ENCODE measurements at places on chromosomes 5 and 9.
A peak's percentile ranks its signal among the peaks of the same experiment; 100 is the strongest.

- DNase-seq, result no peak
Observed at GRCh38 chr5:37685816-37686215, 154.0 kb downstream of the GDNF start.

DNA sequence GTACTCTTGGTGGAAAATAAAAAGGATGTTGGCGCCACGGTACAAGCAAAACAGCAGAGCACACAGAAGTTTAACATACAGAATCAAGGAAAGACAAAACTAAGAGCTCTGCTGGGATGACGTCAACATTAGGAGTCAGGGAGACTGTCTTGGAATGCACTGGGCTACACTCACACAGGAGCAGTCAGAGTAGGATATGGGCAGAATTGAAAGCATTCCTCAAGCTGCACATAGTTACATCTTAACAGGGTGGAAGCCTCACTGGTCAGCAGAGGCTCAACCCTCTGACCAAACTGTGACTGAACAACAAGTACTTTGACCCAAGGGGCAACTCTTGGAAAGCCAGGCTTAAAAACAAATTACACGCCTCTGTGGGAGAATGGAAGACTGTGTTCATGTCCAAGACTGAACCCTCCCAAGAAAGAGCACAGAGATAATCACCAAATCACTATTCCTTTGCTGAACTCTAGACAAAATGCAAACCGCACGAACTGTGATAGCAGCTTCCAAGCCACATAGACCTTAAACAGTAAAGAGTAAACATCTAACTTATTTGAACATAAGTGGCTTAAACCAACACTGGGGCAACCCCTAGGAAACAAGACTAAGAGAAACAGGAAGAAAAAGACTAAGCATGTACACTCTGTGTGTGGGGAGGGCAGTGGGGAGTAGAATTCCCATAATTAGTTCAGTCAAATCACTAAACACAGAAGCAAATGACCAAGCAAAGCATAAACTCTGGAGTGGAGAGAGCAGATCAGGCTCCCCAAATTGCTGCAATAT is 772.7 kb downstream of the PRELID2 start:
- DNase-seq, result peak; percentile 4

GRCh38 chr9:78893774-78894401 is 597.0 kb downstream of the PSAT1 start:
- DNase-seq, result no peak

GRCh38 chr5:41410307-41410706 is 100.1 kb downstream of the PLCXD3 start:
- no peak for DNase-seq

DNA sequence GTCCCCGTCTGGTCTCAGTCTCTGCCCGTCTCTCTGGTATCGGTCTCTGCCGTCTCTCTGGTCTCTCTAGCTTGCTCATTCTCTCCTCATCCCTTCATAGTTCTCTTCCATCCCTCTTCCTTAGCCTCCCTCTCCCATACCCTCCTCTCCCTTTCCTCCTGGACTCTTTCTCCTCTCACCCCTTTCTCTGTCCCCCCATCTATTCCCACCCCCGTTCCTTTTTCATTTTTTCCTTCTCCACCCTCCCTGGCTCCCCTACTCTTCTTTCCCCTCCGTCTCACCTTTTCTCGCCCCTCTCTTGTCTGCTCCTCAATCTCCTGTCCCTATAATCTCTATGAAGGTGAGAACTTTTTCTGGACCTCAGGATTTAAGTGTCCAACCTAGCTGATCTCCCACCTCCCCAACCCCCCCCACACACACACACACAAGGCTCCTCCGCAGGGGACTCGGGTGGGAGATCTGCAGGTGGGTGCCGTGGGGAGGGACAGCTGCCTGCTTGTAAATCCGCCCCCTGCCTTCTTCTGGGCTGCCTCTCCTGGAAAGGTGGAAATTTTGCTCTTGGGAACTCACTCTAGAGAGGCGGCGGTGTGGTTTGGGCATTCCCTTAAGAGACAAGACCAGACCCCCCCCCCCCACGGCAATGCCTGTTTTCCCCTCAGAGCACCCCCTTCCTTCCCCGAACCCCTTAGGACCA is 953 bp downstream of the UBE2QL1 start:
- DNase-seq, result no peak

- DNase-seq, result peak; percentile 45
Observed at GRCh38 chr5:80860924-80861613, 99.1 kb upstream of the RASGRF2 start.

DNA sequence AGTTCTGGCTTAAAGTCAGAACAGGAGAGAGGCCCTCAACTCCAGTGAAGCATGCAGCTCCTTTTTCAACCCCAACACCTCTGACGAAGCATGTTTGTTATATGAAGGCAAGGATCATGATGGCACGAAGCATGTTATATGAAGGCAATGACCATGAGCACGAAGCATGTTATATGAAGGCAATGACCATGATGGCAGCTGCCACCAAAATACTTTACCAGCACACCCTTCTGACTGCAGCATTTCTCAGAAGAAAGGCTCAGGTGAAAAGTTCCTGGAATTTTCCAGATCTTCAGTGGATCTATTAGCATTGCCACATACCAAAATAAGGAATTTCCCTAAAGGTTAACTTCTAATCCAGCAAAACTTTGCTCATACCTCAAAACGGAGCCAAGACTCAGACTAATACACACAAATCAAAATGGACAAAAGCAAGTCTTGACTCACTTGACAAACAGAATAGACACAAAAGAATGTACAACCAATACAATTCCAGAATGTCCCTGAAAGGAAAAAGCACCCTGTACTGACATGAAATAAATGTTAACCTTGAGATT is 217.4 kb downstream of the FANCC start:
- DNase-seq, result no peak

DNA sequence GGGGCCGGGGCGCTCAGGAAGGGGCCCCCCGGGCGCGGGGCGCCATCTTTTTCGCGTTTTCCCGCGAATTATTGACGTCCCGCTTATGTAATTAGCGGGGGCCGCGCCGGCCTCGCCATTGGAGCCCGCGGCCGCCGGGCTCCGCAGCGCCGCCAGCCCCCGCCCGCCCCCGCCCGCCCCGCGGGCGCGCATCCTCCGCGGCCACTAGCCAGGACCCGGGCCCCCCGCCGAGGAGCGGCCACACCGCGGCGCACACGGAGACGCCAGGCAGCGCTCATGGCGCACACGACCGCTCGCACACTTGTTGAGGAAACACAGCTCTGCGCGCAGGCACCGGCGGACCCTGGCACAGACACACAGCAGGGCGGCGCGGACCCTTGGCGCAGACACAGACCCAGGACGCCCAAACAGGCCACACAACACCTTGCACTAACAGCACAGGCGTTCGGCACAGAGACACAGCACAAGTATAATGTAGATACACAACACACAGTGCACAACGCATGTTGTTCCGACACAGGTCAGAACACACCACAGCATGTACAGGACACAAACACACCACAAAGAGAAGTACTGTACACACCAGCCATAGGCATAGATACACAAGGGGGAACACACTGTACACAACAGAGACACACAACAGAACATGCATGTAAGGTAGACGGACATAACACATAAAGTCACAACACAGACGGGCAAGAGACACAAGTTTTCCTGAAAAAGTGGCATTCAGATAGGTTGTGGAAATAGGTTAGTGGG is 467 bp upstream of the PHF19 start:
- DNase-seq, result no peak

Data from BJ (cell line).